ENCODE measurements at places on chromosomes 7 and 10.
A peak's percentile ranks its signal among the peaks of the same experiment; 100 is the strongest.

DNA sequence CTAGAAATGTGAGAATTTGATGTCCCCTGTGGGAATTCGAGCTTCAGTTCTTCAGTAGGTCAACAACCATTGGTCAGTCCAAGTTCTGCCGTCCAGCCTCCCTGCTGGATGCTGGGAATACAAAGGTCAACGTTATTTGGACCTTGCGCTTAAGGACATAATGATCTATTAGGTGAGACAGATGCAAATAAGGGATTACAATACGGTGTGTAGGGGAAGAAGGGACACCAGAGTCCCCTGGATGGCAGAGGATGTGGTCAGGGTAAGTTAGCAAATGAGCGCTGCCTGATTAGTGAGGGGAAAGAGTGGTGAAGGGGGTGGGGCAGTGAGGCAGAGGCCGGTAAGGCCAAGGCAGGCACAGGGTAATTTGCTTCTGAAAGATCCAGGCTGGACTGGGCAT lies 16.2 kb downstream of the CCNY start:
- DNase-seq = no peak

DNA sequence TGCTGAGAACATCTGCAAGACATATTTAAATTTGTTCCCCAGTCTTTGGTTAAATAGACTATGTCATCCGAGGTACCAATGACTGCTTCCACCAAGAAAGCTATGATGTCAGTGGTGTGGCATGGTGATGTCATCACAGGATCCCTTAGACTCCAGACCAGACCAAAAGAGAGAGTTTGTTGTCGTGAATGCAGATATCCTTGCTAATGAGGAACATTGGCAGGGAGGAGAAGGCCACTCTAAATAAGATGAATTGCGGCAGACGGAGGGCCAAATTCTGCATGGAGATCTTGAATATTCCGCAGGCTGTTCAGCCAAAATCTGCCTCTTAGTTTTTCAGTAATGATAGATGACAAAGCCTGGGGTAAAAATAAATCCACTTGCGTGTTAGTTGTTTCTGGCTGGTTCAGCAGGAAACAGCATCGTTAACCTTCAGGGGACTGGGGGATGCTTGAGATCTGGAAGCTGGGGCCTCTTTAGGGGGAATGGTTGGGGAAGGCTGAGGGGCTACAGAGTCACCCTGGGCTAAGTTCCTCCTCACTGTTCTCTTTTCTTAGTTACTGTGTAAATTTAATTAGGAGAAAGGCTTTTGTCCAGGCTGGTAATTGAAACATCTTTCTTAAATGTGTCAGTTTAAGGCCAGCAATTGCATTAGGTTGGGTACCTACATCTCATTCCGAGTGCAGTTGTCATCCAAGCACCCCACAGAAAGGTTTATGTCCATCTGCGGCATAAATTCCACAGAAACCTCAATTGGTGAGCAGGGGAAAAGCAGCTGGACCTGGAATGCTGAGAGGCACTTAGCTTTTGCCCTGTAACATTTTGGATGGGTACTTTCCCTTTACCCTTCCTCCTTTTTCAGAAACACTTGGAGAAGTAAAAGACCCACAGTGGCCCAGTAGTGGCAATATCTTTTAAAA lies 11.6 kb upstream of the CAMK1D start:
- no peak for DNase-seq

GRCh38 chr10:62462461-62462860 lies 88.3 kb downstream of the ZNF365 start:
- no peak for DNase-seq

DNA sequence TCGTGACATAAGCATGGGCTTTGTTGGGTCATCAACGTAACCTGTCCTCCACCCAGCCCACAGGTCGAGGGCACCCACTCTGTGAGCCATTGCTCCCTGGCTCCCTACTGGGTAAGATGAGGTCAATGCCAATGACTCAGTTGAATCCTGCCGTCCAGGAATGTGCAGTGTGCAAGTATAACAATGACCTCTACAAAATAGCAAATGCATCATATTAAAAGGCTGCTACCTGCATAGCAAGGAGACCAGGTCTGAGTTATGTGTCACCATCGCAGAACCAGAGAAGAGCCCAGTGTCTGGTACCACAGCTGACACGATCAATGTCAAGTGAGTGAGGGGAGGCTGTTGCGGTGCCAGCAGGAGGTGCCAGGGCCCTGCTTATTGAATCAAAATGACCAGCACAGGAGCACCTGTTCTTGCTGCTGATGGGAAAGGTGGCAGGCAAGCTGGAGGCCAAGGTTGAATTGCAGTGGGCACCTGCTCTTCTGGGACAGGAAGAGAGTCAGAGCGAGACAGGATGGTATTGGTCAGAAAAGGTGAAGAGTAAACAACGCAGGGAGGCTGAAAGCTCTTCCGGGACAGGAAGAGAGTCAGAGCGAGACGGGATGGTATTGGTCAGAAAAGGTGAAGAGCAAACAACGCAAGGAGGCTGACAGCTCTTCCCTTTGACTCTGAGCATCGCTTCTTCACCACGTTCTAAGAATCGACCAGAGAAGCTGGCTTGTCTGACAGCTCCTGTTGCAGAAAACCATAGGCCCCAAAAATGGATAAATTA lies 108.7 kb upstream of the ADAM12 start:
- DNase-seq = no peak

DNA sequence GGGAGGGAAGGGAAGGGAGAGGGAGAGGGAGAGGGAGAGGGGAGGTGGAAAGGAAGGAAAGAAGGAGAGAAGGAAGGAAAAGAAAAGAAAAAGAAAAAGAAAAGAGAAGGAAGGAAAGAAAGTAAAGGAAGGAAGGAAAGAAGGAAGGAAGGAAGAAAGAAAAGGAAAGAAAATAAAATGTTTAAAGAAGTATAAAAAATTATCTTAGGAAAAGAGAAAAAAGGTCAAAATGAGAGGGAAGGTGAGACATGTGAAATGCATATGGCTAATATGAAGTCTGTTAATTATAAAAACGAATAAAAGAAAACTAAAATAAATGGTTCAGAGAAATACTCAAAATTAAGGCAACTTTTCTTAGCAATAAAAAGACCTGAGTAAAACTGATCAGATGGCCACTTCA lies 46.1 kb upstream of the ANLN start:
- no peak for DNase-seq

DNA sequence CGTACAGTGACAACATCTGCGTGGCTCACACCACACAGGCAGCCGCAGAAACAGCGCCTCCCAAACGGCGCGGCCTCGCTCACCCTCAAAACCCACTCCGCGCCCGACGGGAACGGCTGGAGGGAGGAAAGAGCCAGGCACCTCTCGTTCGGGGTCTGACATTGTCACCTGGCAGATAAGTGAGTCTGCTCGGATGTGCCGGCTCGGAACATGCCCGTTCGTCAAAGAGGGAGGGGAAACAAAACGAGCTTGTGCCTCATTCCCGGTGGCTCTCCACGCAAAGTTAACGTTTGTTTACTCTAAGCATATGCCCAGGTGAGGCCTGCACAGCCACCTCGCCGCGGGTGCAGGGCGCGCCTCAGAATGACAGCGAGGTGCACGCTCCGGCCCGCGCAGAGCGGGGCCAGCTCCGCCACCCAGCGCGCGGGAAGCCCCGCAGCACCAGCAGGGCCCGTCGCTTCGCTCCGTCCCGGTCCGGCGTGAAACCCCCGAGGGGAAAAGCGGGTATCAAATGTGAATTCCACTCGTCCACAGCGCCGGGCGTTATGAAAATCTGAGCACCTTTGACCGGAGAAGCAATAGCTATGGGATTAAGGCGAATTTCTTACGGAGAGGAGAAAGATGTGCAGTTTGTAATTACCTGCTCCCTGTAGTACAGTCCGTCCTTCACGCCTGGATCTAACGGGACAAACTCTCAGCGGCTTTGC lies 13.1 kb downstream of the CNPY1 start:
- DNase-seq = peak; percentile 36

DNA sequence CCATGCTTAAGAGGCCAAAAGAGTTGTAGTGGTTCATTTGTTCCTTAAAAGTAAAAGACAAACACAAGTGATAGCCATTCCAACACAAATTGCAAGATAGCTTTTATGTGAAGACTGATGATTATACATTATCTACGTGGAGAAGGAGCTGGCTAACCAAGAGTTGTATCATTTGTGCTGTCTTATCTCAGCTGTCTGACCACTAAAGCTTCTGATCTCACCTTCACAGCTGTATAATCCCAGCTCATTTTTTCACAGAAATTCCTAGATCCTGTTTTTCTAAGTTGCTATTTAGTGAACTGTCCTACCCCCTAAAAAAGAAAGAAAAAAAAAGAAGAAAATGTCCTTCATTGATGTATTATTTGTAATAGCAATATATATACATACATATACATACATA lies 9.8 kb downstream of the USP6NL start:
- no peak for DNase-seq

GRCh38 chr10:74925708-74926107 lies 99.3 kb downstream of the KAT6B start:
- DNase-seq = no peak
